Brain pericyte (primary cell): ENCODE measurements at places on chromosomes 12 and 14.

- no peak for DNase-seq
These were observed 493.9 kb downstream of the EGLN3 start for GRCh38 chr14:33457021-33457420.

GRCh38 chr14:51454351-51454750 lies 197.4 kb upstream of the FRMD6 start:
- DNase-seq = no peak

DNA sequence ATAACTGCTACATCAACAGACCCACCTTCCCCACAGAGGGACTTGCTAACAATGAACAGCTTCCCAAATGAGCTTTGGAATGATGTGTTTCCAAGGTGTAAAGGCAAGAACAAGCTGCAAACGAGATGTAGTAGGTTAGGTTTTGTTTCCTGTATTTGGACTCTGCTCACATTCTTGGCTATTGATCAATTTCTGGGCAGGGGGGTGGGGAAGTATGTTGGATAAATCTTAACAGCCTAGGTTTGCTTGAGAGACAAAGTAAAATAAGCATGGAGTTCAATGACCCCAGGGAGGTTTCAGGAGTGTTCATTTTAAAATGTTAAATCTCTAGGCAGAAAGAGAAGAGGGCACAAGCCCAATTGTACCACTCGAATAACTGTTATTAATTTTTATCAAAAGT lies 146.6 kb downstream of the DPY19L2 start:
- DNase-seq = no peak

GRCh38 chr14:65444230-65444629 lies 31.7 kb downstream of the FUT8 start:
- DNase-seq = no peak

DNA sequence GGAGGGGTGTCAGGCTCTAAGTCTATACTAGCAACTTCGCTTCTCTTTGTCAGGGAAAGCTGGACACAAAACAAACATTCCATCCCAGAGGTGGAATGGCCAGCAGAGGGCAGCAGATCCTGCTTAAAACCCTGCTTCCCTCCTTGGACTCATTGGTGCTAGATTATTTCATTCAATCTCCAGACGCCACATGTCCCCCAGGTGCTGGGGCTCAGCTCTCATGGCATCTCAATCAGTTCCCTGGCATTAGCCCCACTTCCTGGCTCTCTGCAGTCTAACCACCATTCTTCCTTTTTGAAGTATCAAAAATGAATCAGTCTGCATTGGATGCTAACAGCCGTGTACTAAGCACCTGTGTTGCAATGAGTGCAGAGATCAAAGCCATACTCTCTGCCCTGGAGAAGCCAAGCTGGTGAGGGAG lies 8.1 kb upstream of the PPP1R1A start:
- no peak for DNase-seq

DNA sequence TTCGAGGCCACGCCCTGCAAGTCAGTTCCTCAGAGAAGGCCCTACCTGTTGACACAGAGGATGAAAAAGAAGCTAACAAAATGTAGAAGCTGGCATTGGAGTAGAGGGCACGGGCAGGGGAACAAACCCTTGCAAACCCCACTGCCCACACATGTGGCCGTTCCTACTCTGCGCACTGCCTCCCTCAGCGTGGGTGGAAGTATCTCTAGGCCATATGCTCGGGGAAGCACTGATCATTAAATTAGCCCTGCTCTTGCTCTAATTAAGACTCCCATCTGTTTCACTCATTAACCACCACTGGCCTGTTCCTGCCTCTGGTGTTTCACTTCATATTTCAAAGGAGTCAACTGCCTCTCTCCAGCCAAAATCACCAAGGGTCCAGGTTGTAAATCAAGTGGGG lies 201.2 kb upstream of the SFSWAP start:
- DNase-seq = no peak

GRCh38 chr12:98786653-98787052 lies 141.6 kb downstream of the APAF1 start:
- DNase-seq = no peak

DNA sequence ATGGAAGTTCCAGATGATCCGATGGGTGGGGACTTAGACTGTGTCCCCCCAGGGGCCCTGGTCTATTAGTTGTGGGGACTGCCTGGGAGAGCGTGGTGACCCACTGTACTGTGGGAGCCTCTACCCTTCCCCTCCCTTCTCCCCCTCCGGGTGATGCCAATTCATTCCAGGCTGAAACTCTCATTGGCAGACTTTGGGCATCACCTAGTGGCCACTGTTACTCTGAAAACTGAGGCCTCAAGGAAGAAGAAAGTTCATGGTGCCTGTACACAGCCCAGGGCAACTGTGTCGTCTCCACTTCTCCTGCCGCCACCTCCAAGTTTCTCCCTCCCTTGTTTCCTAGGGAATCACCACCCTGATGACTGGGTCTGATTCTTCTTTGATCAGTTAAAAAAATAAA lies 173.6 kb upstream of the ALG10B start:
- DNase-seq = no peak

DNA sequence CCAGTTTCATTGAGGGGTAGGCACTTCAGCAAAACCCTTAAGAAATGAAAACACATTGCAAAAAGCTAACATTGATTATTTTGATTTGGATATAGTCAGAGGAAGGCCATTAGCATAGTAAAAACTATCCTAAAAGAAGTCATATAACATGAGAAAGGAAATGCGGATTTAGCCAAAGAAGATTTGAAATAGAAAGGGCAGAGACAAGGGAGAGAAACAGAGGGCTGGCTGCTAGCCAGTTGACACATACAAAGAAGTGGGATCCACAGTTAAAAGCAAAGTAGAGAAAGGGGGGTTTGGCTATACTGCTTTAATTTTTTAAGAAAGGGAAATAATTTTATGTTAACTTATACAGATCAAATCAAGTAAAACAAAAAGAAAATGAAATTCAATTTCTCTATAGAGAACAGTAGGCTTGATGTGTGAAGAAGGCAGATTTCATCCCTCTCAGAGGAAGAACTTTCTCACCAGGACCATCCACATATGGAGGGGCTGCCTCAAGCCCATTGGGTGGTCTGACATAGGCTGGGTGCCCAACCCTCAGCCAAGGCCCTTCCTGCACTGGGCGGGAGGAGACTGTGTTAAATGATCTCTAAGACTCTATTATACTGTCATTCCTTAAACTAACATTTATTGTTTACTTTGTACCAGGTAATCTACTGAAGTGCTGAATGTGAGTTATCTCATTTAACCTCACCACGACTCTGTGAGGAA lies 420.3 kb downstream of the CCDC91 start:
- DNase-seq = no peak

DNA sequence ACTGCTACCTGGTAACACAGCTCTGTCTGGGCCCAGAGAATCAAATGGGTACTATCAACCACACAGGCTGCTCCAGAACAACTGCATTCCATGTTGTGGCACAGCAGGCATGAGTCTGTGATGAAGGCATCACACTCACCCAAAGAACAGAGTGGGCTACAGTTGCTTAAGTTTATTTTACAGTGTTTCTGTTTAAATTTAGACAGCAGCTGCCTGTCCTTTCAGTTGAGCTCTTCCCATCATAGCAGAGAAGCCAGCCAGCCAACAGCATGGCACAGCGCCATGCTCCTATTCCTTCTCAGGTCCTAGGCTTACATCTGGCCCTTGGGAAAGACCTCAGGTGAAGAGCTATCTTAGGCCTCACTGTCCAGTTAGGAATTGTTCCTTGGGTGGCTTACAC lies 147.0 kb upstream of the FRMD6 start:
- DNase-seq = no peak

GRCh38 chr14:69073915-69074314 lies 79.0 kb downstream of the DCAF5 start:
- no peak for DNase-seq

DNA sequence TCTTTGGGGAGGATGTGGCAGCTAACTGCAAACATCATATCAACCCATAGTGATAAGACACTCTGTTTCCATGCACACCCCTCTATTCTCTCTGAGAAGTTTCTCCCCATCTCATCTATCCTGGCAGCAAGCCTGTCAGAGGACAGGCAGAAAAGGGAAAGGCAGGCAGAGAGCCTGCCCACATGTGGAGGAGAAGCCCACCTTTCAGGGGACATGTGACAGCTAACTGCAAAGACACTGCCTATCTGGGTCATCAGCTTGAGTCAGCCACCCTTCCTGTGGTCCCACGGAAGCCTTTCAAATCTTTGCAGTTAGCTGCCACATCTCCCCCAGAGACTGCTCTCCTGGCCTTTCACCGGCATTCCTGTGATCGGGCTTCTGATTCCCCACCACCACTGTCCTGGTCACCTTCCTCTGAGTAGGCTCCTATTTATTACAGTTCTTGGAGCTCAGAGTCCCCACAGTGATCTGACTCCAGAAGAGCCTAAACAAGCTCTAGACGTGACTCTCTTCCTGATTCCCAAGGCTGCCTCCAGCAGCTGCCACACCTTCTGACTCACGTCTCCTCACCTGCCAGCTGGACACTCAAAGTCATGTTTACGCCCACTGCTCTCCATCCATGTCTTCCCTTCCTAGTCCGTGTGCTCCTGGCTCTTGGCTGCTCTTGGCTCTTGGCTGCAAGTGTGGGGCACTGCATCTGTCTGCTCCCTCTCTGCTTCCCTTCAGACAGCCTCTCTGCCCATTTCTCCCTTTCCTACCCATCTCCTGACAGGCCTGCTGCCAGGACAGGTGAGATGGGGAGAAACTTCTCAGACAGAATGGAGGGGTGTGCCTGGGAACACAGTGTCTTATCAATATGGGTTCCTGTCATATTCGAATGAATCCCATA lies 7.5 kb upstream of the KRT1 start:
- no peak for DNase-seq

- DNase-seq = no peak
These were observed 7.3 kb upstream of the CNTN1 start for GRCh38 chr12:40684986-40685385.

DNA sequence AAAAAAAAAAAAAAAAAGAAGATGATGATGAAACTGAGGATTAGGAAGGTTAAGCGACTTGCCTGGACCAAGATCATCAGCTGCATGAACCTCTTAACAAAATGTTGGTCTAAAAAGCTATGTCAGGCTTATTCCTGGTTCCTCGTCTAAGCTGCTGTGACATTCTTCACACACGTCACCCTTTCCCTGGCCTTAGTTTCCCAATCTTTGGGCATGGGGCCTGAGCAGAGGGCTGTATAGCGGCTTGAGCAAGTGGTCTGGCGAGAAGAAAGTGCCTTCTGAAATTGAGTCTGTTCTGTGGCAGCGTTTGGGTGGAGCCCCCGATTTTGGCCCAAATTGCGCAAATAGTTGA lies 58.7 kb upstream of the CCND2 start:
- no peak for DNase-seq

DNA sequence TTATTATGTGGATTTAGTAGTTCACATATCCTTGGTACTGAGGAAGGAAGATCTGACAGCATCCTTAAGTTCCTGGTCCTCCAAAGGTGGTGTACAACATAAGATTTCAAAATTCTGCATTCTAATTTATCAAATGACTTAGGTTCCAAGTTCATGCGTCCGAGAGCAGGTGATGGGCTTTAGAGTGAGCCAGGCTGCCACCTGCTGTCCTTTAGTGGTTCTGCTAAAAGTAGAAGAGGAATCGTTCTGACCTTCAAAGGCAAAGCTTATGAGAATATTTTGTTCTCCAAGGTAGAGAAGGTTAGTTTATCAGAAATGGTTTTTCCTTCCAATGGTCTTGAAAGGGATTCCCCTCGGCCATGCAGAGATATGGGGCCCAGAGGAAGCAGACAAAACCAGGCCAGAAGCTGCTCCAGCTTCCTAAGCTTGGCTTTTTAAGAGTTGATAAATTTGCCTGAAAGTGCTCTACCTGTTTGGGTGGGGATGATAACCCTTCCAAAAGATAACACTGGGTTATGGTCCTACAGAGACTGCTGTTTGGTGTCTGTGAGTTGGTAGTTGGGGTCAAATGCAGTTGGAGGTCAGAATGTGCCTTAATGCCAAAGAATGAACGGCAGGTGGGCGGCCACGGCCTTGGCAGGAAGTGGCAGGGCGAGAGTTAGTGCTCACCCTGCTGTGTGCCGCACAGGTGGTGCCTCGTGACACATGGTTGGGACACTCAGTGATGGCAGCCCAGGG lies 29.1 kb upstream of the LRTM2 start:
- DNase-seq = no peak

DNA sequence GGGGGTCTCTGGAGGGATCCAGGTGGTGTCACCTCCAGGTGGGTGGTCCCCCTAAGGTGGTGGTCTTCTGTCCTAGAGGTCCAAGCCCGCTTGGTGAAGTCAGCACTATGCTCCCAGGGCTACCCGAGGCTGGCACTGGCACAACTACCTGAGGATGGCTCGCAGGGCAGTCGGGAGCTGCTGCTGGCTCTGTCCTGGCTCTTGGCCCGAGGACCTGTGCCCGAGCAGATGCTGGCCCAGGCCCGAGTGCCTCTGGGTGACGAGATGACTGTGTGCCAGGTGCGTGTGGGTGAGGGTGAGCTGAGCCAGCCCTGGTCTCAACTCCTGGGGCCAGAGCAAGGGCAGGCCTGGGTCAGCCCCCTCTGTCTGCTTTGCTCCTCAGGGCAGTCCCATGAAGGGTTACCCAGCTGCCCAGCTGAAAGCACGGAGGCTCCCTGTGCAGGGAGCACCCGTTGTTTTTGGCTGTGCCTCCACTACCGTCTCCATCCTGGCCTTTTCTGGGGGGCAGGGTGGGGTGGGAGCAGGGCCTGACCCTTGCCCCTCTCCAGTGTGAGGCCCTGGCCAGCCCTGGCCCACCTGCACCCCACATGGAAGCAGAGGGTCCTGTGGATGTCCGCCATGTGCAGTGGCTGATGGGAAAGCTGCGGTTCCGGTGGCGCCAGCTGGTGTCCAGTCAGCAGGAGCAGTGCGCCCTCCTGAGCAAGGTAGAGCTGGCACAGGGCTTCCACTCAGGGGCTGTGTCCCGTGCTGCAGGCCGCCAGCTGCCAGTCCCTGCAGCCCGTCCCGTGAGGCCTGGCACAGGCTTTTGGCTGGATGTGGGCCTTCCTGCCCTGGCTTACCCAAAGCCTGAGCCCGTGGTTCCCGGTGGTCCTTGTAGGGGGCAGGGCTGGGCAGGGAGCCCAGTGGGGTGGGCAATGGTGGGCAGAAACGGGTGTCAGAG lies 1.3 kb downstream of the TEDC1 start:
- DNase-seq = no peak

- no peak for DNase-seq
These were observed 193.6 kb upstream of the NUDT4 start for GRCh38 chr12:93183940-93184671.

GRCh38 chr12:115661112-115661511 lies 616.4 kb downstream of the MED13L start:
- DNase-seq = no peak

GRCh38 chr12:58034712-58035111 lies 93.3 kb downstream of the ATP23 start:
- DNase-seq = no peak

DNA sequence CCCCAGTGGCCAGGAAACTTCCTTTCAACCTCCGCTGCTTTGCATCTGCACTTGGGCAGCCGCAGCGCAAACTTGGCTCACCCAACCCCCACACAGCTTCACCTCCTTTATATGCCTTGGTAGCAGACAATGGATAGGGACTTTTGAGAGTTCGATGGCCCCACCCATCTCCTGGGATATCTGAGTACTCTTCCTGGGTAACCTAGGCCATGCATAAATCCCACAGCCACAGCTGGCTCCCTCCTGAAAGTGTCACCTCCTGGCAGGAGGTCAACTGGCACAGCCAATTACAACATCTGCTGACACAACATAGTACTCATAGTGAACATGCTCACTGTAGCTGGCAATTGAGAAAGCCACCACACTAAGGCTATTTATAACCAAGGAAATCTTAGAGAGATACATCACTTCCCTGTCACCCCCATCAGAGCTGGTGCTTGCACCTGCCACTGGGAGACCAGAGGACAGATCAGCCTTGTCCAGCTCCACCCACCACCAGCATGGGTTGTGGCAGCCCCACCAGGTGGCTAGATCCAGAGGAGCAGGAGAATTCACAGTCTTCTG lies 410.0 kb downstream of the SYT1 start:
- DNase-seq = no peak

- no peak for DNase-seq
These were observed 212.2 kb downstream of the ZFP36L1 start for GRCh38 chr14:68580671-68581070.
